Posterior vena cava (tissue), 2 donors: ENCODE measurements at places on chromosomes 1 and 21. TPM values are rescaled to one million over a fixed set of nuclear protein-coding genes. Genes with fewer than 3 reads are reported as not detected.

The JAM2 gene
- total RNA-seq: 18.9 TPM

DNA sequence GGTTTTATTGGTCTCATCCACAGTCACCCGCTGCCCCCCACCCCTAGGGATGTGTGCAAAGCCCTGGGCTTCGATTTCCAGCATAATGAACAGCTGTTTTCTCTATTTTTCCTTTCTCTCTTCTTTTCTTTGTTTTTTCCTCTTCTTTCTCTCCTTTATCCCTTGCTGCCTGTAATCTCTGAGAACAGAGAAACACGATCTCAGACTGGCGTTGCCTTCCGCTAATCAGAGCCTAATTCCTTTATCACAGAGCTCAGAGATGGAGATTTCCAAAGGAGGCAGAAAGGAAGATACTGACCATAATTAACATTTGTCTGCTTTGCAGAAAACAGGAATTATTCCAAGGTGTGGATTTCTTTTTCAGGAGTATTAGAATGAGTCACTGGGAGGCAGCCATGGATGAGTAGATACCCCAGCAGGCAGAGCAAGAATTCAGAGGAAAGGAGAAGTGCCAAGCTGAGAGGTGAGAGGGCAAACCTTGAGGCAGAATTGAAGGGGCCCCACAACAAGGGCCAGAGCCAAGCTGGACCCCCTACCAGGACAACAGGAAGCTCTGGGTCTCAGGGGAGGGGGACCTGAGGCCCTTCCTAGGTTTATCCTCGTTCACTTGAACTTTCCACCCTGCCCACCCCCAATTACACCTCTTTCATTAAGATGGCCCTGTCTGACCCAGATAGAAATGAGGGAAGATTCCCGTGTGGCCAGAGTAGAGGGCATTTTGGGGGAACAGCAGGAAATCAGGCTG, 33.3 kb downstream of the MATN1 start:
- peak; percentile 11 for DNase-seq

DNA sequence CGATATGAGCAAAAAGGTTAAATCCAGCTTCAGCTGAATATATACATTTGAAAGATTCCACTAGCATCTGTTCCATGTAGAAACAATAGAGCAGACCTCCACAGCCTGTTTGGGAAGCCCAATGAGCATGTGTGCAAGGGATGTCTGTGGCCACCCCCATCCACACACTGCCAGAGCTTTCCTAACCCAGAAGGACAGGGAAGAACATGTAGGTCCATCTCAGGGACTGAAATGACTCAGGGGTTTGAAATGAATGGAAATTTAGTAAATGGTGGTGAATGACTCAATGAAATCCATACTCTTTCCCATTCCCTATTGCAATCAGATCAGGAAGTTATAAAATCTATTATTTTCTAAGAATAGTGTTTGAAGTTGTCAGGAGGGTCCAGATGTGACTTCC, 397.2 kb downstream of the DUSP10 start:
- no peak for DNase-seq

GRCh38 chr1:23423415-23424292, 894 bp downstream of the TCEA3 start:
- no peak for DNase-seq

DNA sequence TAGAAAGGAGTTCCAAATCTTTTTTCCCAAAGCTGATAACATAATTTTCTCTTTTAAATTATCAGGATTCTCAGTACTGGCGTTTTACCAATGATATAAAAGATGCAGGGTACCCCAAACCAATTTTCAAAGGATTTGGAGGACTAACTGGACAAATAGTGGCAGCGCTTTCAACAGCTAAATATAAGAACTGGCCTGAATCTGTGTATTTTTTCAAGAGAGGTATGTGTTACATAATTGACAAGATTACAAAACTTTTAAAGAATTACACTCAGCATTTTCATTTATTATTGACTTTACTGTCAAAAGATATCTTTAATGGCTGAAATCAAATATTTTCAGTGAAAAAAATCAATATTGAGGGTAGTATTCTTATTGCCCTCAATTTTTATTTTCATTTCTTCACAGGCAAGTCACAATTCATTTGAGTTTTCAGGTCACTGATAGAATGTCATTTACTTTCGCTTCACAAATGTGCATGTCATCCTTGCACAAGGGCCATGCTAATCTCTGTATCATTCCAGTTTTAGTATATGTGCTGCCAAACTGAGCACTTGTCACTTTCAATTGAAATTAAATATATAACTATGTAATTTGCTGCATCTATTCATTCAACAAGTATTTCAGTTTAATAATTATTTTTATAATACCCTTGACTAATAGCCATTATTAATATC, 63.5 kb downstream of the TPR start:
- no peak for DNase-seq
